Stimulated activated CD8-positive, alpha-beta memory T cell treated with anti-CD3 and anti-CD28 coated beads, Interleukin-7, amount 100 ng/mL, for 24 hours (primary cell): ENCODE measurements at places on chromosomes 6 and 20.
A peak's percentile ranks its signal among the peaks of the same experiment; 100 is the strongest.

GRCh38 chr6:134425513-134425912 is 107.6 kb upstream of the SGK1 start:
- no peak for DNase-seq

DNA sequence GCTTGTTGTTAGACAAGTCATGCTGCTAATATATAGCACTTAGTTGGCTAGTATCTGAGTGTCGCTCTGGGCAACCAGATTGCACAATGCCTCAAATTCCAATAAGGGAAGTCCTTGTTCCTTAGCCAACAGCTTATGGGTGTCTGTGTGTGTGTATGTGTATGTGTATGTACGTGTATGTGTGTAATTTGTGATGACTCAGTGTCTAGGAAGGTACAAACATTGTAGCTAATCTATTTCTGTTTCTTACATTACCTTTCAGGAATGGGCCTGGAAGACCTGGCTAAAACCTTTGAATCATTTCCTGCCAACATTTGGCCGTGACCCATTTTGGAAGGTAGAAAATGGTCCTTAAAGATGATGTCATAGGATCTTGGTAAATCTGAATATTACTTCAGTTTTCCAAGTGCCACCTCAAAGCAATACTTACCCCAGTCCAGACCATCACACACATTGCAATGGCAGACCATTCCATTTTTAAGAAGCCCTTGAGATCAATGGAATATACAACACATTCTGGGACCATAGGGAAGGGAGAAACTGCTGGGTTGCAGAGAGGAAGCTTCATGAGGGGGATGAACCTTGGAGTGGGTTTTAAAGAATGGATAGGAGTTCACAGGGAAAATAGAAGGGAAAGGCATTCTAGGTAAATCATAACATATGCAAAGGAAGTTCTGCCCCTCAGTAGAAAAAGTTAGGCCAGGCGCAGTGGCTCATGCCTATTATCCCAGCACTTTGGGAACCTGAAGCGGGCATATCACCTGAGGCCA is 25.1 kb downstream of the NEDD9 start:
- no peak for DNase-seq

DNA sequence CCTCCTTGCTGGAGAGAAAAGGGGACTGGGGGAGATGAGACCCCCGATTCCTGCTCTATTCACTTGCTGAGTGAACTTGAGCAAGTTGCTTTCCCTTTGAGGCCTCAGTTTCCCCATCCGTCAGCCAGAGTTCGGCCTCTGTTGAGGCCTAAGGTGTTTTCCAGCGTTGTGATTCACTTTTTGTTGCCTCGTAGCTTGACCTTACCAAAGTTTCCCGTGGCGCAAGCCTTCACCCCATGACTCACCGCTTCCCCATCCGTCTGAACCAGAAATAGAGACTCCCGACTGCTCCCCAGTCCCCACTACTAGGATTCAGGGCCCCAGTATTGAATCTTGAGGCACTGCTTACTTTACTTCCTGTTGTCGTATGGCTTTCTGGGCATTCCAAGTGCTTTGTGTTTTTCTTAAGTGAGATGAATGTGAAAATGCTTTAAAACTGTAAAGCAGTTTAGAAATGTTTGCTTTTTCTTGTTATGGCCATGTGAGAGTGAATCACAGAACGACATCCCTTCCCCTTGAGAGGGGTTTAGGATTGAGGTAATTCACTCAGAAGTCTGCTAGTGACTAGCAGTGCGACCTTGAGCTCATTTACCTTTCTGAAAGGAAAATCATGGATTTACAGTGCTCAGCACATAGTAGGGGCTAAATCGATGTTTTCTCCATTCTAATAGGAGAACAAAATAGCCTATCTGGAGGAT is 1.2 kb downstream of the CHMP4B start:
- DNase-seq = peak; percentile 7

- DNase-seq = peak; percentile 9
These were observed 15.8 kb upstream of the LIN28B start for GRCh38 chr6:104940893-104941728.

- no peak for DNase-seq
These were observed 70.7 kb downstream of the LYRM2 start for GRCh38 chr6:89567630-89568390.

DNA sequence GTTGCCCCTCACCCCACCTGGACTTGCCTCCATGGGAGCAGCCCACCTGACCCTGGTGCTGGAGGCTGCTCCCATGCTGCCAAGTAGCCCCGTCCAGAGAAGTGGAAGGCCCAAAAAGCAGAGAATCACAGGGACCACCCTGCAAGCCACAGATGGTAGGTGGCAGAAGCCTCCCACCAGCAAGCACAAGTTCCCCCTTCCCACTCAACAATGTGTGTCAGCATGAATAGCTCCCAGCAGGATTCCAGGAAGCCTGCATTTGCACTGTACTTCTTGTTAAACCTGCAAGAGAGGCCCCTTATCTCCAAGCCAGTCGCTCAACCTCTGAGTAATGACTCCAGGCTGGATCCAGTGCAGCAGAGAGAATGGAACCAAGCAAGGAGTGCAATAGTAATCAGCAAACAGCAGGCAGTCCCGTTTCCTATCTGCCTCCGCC is 180.8 kb upstream of the CST7 start:
- DNase-seq = no peak

DNA sequence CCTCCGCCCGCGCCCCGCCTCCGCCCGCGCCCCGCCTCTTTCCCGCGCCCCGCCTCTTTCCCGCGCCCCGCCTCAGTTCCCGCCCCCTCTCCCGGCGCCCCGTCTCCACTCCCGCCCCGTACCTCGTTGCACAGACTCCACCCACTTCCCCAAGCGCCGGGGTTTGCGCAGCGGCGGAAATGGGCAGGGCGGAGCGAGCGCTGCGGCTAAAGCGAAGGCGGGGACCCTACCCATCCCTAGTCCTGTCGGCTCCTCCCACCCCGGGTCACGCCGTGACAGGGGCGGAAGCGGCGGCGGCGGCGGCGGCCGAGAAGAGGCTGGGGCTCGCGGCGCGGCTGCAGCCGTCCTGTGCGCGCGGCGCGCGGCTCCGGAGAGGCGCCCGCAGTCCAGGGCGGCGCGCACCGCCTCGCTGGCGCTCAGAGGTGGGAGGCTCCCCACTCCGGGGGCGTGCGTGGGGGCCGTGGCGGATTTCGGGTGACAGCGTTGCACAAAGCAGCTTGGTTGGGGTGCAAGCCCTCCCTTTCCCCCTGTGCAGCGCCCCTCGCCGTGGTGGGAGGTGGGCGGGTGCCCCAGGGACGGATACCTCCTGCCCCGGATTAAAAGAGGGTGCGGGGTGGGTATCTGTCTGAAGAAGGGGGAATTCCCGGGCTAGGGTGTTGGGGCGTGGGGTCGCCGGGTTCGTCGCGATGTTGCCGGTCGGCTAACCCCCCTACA is at the start of gene KDM1B:
Gene KDM1B (plus strand): TSS at position 273 of the 714 bp plus-strand sequence. CDS start 4,474 bp downstream, outside the sequence.
- peak; percentile 93 for DNase-seq

DNA sequence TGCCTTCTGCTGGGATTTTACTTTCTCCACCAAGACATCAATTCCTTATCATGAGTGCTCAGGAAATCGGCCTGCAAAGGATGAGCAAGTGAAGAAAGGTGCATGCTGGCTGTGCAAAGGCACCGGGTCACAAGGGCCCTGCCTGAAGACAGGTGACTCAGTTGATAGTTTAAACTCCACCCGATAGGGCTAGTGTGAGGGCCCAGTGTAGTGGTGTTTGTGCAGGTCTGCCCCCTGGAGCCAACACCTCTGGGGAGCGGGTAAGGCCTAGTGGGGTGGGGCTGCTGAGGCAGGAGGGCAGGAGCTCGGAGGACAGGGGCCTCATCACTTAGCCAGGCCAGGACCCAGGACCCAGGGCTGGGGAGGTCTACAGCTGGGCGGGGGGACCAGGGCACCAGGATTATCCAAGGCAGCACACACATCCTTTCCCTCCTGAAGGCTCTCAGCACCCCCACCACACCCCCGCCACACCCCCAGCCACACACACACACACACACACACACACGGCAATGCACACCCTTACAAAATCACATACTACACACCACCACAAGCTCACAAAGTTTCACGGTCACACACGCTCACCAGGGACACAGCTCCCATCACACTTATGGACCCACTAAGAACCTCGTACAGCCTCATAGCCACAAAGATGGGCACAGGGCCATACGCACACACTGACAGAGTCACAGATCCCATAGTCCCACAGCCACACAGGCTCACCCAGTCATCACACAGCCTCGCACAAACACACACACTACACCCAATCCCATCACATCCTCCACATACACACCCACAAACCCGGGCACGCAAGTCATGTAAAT is 75.4 kb downstream of the GRM4 start:
- no peak for DNase-seq
